Smooth muscle cell of bladder (primary cell): ENCODE measurements at places on chromosomes 5 and 9. TPM values are rescaled to one million over a fixed set of nuclear protein-coding genes. Genes with fewer than 3 reads are reported as not detected.

Gene MUSK
- 0.74 and 5.5 TPM in 2 replicates for total RNA-seq

Gene PPP3R2
- total RNA-seq: not detected in 2 replicates

Gene CNTNAP3B
- total RNA-seq: 1.3 and 6.4 TPM in 2 replicates

Gene ZFP37
- total RNA-seq: 2.3 and 2.4 TPM in 2 replicates

Gene FOXI1
- not detected in 2 replicates for total RNA-seq

Gene DDX4
- total RNA-seq: not detected in 2 replicates

Gene SPARC
- total RNA-seq: 1,301 and 3,185 TPM in 2 replicates

Gene WDR31
- total RNA-seq: 1.8 and 3.4 TPM in 2 replicates

Gene CA9
- total RNA-seq: 2.0 and 16.1 TPM in 2 replicates

Gene CARD9
- 2.2 and 3.0 TPM in 2 replicates for total RNA-seq

Gene MYOZ3
- total RNA-seq: 0.14 and 0.37 TPM in 2 replicates

Gene ZFR
- total RNA-seq: 71.0 and 71.6 TPM in 2 replicates

Gene GDNF
- 0.28 and 0.65 TPM in 2 replicates for total RNA-seq

Gene STPG3
- not detected in 2 replicates for total RNA-seq
